ENCODE measurements at places on chromosomes 6 and 20.

DNA sequence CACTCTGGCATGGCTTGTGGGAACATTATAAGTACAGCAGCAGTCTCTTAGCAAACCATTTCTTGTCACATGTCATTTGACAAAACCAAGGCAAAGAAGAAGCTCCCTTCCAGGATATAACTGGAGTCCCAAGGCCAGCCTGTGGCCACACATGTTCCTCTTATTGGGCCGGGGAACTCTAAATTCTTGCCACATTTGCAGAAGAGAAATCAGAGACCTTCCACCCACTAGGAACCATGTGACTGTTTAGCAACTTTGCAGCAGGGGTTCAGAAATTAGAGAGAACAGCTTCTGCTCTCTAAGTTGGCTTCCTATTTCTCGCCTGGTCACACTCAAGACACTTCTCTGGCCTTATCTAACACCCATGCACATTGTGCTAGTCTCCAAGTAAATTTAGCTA is 20.4 kb upstream of the MEP1A start:
- no peak for DNase-seq

- DNase-seq: no peak
Measured at GRCh38 chr6:17088091-17088611, 13.7 kb upstream of the STMND1 start.

GRCh38 chr20:6496874-6497273 is 270.6 kb upstream of the BMP2 start:
- no peak for DNase-seq

DNA sequence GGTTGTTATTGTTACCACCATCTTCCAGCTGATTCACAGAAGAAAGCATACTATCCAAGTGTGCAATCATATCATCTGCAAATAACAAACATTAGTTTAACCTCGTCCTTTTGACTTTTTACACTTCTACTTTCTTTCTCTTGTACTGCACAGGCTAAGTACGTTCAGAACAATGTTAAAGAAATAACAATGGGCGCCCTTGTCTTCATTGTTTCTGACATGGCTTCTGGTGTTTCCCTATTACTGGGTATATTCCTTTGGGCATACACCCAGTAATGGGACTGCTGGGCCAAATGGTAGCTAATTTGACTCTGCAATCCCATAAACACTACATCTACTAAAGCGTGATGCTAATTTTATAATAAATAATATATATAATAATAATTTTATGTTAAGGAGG is 146.7 kb downstream of the GJA10 start:
- no peak for DNase-seq

GRCh38 chr20:17225851-17226409 is 910 bp upstream of the PCSK2 start:
- no peak for DNase-seq

GRCh38 chr6:161813156-161813555 is 539.3 kb upstream of the AGPAT4 start:
- DNase-seq: no peak

DNA sequence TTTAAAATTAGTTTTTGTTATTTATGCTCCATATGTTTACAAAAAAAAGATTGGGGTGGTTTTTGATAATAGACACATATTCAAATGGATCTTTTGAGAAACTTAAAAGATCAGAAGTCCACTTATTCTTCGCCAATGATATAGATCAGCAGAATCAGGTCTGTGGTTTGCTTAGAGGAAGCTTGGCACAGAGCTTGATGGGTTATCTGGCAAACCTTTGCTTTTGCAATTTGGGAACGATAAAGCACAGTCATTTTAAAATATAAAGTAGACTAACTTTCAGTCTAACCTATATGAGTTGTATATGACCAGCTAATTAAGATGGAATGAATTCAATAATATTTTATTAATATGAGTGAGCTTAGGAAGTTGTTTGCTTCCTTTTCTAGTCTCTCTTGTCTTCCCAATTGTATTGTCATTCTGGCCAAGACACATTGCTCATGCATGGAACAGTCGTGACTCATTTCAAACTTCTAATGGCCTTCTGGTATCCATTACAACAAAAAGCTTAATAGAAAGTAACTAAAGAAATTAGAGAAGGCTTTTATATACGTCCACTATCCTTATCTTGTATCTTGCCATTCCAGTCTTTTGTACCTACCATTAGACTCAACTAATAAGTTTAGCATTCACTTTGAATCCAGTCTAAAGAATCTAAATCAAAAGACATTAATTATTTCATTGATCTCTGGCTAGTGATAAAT is 118.7 kb downstream of the TBX18 start:
- DNase-seq: peak; percentile 38

DNA sequence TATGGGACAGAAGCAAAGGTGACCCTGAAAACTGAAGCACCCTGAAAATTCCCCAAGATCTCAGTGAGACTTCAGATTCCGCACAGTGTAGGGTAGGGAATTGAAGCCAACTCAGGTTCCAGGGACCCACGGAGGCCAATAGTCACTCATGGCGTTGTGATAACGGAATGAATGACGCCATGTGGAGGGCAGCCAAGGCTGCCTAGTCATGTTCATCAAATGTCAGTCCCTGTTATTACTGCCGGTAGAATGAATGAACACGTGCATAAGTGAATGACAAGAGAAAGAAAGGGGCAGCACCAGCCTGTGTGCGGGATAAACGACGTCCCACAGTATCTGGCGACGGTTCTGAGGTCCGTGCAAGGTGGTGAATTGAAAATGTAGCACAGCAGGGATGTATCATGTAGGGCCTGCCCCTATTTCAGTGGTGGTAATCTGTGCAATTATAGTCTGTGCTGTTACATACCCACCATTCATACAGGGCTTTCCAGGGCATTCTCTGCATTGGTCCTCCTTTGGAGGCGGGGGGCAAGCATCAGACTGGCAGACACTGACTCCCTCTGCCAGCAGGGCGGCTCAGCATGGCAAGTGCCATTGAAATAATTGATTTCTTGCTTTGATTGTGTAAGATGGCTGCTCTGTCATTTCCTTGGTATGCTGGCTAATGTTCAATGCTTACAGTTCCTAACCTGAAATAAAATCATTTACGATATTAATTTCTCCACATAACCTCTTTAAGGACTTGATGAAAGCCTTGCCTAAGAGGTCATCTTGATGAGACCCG is 386.9 kb downstream of the CDH4 start:
- DNase-seq: peak; percentile 62

DNA sequence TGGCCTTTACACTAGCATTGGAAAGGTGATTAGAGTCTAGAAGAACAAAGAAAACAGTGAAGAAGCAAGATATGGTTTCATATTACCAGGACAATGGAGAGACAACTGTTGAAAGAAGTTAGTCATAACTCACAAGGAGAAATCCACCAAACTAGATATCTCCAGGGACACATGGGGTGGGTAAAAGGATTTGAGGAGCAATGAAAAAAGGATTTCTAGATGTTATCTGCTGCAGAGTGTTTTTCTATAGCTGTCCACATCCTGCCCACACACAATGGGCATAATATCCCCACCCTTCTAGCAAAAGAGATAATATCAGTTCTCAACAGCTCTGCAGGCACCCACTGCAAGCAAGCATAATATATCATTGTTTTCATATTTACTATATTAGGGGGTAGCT is 303.1 kb downstream of the HAO1 start:
- DNase-seq: no peak

GRCh38 chr6:124793398-124793797 is 168.8 kb upstream of the RNF217 start:
- DNase-seq: no peak

GRCh38 chr6:30684386-30685156 is 1.9 kb downstream of the PPP1R18 start:
- peak; percentile 45 for DNase-seq

GRCh38 chr6:74891349-74891831 is 314.5 kb downstream of the COL12A1 start:
- DNase-seq: no peak

DNA sequence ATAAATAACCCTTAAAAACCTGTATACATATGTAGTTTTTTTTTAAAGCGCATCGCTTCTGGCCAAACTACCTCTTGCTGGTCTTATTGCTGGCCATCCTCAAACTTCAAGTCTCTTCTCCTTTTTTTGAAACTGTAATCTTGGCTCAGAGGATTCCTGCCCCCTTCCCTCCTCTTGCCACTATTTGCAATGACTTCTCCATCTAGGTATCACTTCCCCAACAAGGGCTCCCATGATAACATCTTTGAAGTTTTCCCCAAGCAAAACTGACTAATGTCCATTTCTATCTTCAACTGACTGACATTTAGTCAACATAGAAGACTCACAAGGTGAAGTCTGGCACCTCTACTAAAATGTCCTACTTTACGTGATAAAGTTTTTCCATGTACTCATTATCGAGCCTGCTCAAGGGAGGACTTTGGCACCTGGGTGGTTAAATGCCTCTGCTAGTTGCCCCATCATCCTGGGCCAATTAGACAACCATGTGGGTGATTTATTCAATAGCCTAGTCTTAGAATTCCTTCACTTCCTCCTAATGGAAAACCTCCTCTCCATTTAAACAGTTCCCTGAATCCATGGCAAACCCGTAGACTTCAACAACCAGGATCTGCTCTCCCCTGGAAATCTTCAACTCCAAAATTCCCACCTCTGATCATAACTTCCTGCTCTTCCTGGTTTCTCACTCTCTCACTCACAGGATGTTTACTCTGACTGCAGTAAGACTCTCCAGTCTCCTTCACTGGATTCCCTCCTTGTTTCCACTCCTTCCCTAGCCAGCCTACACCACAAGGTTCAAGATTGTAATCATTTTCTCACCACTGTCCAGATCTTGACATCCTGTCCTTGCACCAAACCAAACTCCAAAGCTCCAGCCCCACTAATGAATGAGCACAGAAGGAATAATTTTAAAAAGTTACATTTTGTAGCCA is 9.4 kb upstream of the PLAGL1 start:
- no peak for DNase-seq

- DNase-seq: no peak
Measured at GRCh38 chr6:47073125-47074110, 31.3 kb upstream of the ADGRF1 start.

DNA sequence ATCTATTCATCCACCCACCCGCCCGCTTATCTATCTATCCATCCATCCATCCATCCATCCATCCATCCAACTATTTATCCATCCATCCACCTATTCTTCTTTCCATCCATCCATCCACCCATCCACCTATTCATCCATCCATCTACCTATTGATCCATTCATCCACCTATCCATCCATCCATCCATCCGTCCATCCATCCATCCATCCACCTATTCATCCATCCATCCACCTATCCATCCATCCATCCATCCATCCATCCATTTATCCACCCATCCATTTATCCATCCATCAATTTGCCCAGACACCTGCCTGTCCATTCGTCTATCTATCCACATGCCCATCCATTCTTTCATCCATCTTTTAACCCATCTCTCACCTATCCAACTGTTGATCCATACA is 71.1 kb upstream of the PMEPA1 start:
- DNase-seq: no peak

DNA sequence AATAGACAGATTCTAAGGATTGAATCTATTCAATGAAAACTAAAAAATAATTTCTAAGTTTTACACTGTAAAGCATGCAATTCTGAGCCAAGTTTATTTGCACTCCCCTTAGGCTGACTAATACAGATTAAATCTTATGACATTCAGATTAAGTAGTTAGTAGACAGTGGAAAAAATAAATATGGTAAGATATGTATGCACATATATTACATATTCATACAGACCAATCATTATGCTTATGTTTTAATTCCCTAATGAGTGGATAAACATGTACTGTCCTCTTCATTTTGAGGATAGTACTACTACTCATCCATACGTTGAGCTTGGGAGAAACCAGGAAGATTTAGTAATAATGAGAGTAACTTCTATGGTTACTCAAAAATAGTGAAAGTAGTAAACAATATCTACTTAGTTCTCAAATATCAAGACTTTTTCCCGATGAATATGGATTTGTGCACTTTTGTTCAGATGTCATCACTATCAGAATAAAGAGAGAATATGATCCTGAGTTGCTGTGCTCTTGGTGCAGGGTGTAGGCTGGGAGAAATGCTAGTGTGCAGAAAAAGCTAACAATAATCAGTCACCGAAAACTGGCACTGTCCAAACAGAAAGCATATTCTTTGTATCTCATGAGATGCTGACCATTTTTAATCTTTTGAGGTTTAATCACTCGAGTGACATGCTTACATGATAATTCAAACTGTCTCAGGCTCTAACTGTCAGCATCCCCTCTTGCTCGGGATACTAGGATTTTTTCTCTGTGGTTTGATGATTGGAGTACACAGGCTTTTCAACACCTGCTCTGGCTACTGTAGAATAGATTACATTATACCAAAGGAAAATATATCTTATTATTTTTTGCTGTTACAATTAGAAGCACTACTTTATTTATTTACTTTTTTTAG is 111.6 kb downstream of the EPHA7 start:
- no peak for DNase-seq

DNA sequence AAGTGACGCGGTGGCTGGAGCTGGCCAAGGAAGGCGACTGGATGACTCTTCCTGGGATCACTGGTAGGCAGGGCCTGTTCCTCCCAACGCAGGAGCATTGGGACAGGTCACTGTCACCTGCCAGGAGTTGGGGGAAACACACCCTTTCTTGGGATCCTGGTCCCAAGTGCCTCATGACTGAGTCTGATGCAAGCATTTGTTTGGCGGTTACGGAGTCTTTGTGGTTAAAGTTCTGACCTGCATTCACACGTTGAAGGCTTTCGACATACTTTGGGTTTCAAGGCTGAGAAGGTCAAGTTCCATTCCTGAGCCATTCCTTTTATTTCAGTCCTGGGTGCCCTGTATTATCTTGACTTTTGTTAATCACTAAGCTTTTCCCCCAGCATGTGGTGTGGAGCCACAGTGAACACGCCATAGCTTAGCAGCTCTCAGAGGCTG is 6.0 kb downstream of the PNLDC1 start:
- DNase-seq: no peak

All from RWPE1 (cell line).